ENCODE measurements at places on chromosomes 7 and 10.
A peak's percentile ranks its signal among the peaks of the same experiment; 100 is the strongest.

GRCh38 chr7:106768324-106768751 is 96.7 kb upstream of the PIK3CG start:
- DNase-seq: peak; percentile 46

- no peak for DNase-seq
Measured at GRCh38 chr7:96202102-96202501, 119.8 kb downstream of the SLC25A13 start.

GRCh38 chr10:23088609-23089008 is 6.8 kb upstream of the MSRB2 start:
- DNase-seq: no peak

GRCh38 chr10:69963178-69963834 is 89.3 kb upstream of the MACROH2A2 start:
- no peak for DNase-seq
